ENCODE measurements at places on chromosomes 6 and 20.

GRCh38 chr20:61354901-61355495 is 102.9 kb downstream of the CDH4 start:
- DNase-seq: no peak

- no peak for DNase-seq
Observed at GRCh38 chr20:7985916-7986315, 33.6 kb downstream of the TMX4 start.

- DNase-seq: no peak
Observed at GRCh38 chr20:51104960-51105920, 82.3 kb upstream of the KCNG1 start.

- no peak for DNase-seq
Observed at GRCh38 chr6:146847426-146847825, 248.7 kb downstream of the ADGB start.

- no peak for DNase-seq
Observed at GRCh38 chr20:10752206-10752605, 78.4 kb upstream of the JAG1 start.

DNA sequence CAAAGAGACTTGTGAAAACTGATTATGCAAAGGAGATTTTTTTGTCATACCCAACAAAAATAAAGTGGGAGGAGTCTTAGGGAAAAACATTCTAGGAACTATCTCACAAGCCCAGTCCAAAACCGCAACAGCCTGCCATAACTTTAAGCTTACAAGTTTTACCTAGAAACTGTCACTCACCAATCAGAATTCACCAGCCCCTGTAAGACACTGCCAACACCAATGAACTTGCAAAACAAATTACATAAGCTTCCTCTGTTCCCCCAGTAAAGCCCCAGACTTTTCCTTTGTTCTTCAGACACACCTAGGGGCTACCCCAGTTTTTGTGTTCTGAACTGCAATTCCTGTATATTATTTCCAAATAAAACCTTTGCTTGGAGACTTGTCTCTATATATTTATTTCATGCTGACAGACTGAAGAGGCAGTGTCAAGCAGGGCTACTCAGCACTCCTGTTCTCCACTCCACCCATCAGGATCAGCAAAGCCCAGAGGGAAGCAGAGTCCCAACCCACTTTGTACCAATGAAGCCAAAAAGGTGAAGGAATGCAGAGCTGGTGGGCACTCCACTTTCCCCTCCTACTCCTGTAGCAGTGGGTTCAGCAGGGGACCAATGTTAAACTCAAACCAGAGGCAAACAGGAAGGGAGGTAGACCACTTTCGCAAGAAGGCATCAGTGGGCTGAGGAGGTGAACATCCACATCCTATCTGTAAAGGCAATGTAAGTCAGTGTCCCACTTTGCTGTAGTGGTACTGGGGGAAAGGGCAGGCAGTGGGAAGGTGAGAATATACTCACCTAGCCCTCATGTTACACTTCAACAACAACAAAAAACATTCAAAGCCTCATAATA is 142.5 kb upstream of the RUNX2 start:
- DNase-seq: no peak

DNA sequence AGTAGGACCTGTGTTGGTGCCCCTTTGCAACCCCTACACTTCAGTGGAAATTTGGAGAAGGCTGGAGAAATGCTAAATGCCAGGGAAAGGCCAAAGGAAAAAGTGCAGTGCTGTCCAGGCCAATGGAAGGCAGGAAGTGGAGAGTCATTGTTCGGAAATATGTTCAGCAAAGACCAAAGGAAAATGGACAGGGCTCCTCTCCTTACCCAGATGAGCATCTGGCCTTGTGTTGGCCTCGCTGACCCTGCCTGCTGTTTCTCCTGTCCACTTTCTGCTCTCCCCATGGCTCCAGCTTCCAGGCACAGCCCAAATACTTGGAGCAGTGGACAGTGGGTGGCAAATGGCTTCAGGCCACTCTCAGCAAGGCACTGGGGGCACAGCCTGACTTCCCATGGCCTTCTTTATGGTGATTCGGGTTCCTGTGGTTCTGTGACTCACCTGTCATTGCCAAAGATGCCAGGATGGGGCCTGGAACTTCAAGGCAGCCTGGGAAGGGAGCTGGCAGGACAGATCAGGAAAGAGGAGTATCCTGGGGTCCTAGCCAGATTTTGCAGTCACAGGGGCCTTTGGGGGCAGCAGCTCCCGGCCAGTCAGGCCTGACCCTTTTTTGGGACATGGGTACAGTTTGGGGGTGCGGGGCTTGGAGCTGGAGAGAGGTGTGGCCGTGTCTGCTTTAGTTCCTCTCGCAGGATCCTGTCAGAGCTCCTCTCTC is 190.9 kb upstream of the SLC24A3 start:
- DNase-seq: no peak

DNA sequence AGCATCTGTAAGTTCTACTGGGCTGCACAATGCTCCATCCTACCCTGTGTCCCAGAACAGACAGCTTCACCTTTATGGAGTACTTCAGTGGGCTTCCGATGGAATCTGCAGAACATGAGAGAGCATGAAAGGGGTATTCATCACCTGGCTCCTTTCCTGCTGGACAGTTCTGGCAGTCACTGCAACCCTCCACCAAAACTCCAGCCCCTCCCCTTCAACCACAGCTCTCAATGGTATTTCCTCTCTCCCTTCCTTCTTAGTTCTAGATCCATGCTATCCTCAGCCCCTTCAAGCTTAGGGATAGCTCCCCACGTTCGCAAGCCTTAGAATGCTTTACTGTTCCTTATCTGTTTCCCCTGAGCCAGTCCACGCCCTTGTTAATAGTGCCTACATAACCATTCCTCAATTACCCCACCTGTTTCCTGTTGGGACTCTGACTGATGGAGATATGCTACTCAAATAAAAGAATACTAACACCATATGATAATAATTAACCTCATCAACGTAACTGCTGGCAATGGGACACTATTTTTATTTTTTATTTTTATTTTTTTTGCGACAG is 26.8 kb downstream of the TRAM2 start:
- DNase-seq: no peak

DNA sequence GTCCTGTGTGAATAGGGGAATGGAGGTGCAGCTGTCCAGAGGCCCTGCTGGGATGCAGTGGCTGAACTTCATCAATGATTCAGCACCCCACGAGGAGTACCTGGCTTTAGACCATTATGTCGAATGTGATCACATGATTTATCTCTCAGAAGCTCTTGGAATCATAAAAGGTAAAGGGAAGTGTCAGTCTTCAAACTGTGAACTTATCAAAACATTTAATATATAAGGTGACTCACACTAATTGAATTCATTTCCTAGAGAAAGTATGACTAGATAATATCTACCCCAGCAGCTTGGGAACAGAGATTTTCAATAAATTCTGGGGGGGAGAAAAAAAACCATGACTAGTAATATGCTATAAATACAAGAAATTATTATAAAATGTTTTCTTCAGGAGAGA is 29.5 kb downstream of the ALDH8A1 start:
- no peak for DNase-seq

GRCh38 chr6:38018755-38019165 is 199.2 kb downstream of the ZFAND3 start:
- DNase-seq: no peak

- DNase-seq: no peak
Observed at GRCh38 chr6:84728602-84729001, 35.8 kb downstream of the TBX18 start.

DNA sequence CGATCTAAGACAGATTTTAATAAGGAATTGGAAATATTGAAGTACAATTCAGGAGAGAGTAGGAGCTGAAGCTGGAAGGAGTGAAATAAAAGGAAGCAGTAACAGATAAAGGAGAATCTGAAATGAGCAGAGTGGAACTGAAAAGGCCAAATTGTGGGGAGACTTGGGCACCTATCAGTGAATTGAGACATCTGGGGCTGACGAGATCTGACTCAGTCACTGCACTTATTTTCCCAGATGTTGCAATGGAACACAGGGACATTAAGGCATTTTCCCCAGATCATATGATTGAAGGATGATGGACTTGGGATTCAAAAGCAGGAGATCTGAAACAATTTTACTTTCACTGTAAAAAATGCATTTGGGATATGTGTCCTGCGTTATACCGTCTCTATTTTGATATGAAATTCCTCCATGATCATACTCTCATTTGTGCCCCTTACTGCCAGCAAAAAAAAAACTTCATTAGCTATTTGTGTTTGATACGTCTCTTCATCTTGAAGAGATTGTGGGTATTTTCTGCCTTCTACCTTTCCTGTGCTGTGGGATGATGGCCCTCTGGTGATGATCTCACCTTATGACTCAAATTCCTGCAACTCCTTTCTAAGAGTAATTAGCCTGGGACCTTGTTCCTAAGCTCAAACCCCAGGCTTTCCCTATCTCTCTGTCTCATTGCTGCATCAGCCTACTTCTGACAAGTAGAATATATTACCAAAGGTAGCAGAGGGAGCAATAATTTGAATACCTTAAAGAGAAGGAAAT is 278.5 kb upstream of the MAN1A1 start:
- no peak for DNase-seq

DNA sequence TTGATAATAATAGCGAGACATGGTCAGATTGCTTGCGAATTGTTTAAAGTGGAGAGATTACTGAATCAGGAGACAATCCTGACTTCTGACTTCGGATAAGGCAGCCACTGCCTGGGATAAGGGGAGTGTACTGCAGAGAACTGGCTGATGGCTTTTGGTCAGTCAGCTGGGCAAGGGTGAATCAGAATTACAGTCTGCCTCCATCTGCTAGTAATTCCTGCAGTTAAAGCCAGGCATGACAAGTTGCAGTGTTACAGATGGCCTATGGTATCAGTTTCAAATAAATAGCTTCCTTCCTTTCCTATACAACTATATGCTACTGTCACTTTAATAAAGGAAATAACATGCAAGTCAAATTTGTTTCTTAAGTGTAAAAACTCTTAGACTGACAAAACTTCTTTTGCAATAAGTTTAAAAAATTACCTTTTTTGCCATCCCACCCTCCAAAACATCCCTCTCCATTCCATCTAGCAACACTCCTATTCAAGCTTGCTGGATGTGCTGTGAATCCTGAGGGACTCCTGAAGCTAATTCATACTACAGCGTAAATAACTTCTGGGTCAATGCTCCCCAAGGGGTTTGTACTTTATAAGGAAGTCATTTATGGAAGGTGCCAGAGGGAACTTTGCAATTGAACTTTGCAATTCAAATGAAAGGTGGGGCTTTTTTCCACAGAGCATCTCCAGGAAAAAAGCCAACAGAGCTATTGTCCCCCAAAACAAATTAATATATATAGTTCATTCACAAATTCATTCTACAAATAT is 245.2 kb downstream of the ADGRB3 start:
- DNase-seq: no peak

DNA sequence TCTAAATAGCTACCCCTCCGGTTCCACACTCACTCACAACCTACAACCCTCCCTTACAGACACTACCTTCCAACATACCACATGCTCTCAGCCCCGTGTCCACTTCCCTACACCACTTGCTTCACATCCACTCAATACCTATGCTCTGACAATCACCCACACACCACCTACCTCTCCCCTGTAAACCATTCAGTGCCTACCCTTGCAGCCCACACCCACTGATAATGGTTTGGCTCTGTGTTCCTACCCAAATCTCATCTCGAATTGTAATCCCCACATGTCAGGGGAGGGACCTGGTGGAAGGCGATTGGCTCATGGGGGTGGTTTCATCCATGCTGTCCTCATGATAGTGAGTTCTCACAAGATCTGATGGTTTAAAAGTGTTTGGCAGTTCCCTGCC is 9.8 kb upstream of the ZNF343 start:
- DNase-seq: no peak

Measured in activated T-helper 1 cell treated with anti-CD3 and anti-CD28 coated beads, Interleukin-2, amount 50 U/mL, for 16 hours (primary cell).